T-helper 9 cell (primary cell): ENCODE measurements at places on chromosomes 2 and 18.

- no peak for DNase-seq
These were observed 446.8 kb upstream of the MYT1L start for GRCh38 chr2:2777876-2778275.

DNA sequence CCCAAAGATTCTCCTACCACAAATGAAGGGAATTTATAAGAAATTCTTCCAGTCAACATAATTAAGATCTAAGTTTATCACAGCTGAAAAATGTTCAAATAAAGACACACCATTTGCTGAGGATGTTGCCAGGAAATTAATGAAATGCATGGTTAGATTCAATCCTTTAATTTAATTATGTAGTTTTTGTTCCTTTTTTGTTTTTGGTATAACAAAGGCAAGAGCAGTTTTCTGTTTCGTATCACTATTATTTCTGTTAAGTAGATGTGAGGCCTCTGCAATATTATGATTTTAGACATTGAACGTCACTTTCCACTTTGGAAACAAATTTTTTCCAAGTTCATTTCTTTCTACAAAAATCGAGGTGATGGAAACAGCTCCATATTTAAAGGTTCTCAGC is 440.0 kb downstream of the THSD7B start:
- no peak for DNase-seq

GRCh38 chr18:75871596-75871995 is 444.1 kb upstream of the SMIM21 start:
- no peak for DNase-seq

DNA sequence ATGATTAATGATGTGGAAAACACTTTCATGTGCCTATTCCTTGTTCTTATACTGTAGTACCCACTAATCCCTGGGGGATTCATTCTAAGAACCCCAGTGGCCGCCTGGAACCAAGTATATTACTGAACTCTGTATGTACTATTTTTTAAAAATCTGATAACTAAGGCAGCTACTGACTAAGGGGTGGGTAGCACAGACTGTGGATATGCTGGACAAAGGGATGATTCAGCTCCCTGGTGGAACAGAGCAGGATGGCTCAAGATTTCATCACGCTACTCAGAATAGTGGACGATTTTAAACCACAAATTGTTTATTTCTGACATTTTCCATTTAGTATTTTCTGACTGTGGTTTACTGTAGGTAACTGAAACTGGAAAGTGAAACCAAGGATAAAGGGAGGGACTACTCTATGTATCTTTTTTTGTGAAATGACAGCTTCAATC is 41.8 kb upstream of the CDC42EP3 start:
- DNase-seq = no peak

DNA sequence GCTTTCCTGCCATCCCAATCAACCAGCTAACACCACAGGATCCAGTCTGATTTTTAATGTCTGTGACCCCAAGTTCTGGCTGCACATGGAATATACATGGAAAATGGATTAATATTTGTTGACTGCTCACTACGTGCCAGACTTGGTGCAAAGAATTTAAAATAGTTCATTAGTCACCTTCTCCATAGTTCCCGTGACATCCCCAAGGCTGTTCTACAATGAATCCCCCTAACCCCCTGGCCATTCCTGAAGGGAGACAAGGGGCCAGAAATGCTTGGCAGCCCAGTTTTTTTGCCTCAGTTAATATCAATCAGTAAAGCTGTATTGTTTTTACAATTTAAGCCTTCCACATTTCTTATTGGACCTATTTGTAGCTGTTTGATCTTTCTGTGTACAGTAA is 71.0 kb upstream of the ST3GAL5 start:
- DNase-seq = no peak

- no peak for DNase-seq
These were observed 96.7 kb upstream of the SLC14A2 start for GRCh38 chr18:45518311-45519155.

DNA sequence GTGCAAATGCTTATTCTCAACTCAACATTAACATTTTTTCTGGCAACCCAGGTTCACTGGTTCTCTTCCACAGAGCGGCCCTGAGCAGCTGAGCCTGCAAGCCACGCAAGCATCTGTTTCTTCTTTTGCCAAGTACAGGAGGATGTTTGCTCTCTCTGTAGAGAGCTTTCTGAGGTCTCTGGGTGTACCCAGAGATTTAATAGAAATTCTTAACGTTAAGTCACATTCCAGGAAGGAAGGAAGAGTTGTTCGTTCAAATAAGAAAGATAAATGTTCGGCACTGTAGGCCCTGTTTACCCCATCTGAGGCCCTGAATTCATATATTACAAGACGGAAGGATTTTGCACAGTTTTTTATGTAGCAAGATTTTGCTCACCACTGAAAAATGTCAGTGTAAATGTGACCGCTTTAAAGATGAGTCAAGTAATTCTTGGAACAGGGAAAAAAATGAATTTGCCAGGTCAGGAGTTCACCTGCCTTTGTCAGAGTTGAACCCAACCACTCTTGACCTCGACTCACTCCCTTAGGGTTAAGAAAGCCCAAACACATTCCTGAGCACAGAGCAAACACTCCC is 30.1 kb downstream of the KCTD18 start:
- DNase-seq = no peak
